Stimulated activated CD8-positive, alpha-beta memory T cell treated with anti-CD3 and anti-CD28 coated beads, Interleukin-2, amount 100 ng/mL, for 48 hours (primary cell): ENCODE measurements at places on chromosomes 12 and 14.

GRCh38 chr12:697481-697880, 34.2 kb upstream of the NINJ2 start:
- no peak for DNase-seq

DNA sequence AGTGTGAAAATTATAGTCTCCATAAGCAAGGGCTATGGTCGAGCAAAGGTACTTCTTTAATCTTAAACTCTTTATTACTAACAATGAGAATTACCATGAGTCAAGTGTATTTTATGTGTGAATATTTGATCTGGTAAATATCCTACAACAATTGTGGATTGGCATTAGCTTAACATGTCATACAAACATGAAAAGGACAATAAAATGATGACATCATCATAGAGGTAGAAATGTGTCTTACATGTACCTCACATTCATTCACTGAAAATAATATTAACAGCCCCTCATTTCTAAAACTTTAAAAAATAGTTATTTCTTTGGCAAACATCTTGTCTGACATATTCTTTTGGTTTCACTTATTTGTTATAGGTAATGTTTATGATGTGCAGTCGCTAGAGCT, 355.0 kb downstream of the NAV3 start:
- DNase-seq, result no peak

GRCh38 chr14:77377502-77377844, 294 bp downstream of the SAMD15 start:
- no peak for DNase-seq

DNA sequence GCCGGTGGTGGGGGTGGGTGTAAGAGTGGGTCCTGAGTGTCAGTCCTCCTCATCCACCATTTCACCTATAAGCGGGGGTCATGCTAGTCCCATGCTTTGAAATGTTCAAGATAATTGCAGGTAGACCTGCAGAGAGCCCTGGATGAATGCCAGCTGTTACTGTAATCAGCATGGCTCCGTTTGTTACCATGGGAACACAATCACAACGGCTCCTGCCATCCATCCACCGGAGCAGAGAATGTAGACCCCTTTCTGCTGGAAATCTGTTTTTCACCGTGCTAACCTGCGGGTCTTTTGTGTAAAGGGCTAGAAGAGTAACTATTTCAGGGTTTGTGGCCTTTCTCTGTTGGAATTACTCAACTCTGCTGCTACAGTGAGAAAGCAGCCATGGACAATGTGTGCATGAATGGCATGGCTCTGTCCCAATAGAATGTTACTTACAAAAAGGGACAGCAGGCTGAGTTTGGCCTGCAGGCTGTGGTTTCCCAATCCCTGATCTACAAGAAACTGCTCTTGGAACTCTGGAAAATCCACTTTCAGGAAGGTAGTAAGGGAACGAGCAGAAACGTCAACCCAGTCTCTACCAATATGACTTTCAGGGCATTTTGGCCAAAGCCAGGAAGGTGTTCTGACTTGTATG, 36.1 kb downstream of the KCTD10 start:
- no peak for DNase-seq

GRCh38 chr12:51686727-51687126, 95.7 kb downstream of the SCN8A start:
- no peak for DNase-seq

GRCh38 chr12:118633071-118633470, 256.7 kb downstream of the SUDS3 start:
- DNase-seq, result no peak

DNA sequence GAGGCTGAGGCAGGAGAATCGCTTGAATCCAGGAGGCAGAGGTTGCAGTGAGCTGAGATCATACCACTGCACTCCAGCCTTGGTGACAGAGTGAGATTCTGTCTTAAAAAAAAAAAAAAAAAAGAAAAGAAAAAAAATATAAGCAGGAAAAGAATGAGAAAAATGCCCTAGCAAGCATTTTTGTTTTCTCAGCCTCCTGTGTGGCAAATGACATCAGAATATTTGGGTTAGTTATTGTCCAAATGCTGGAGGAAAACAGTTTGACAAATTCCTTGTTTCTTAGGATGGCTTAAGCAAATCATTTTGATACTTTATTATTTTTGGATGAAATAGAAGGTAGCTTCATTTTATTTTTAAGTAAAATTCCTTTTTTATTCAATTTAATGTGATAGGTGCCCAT, 7.5 kb upstream of the PTPRR start:
- no peak for DNase-seq

DNA sequence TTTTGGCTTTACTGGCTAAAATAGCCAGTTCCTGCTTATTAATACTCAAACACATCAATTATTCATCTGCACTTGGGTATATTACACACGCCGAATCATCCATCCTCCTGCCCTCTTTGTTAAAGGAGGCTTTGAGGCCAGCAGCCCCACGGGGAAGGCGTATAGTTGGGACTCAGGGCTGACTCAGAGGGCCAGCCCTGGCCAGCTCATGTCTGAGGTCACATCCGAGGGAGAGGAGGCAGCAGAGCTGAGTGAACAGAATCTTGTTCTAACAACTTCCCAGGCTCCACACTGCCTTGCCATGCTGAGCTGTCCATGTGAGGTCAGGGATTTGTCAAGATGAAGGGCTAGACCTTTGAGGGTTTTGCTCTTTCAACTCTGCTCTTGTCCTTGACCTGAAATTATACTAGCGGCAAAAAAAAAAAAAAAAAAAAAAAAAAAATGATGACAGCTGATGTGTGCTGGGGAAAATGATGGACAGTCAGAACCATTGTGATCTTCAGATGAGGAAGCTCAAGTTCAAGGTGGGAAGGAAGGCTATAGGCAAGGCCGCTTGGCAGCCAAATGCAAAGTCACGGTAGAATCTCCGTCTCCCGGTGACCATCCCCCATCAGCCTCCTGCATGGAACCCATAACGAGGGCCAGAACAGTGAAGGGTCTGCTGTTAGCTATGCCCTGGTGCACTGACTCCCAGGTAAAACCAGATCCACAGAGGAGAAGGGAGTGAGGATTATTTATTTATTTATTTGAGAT, 12.5 kb upstream of the MARK3 start:
- DNase-seq, result peak; percentile 33

DNA sequence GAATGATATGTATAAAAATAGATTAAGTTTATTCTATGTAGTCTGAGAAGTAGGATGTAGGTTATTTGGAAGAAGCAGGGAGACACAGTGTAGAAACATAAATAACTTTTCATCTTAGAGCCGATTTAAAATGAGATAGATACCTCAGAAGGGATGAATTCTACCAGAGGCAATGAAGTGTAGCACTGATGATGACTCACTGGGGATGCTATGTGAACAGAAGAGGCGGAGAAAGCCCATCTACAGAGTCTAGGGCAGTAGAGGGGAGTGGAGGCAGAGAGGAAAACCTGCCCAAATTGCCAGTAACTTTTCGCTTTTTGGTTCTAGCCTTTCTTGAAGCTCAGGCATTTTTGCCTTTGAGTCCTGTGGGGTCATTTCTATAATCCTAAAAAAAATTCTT, 451.8 kb downstream of the ATP23 start:
- DNase-seq, result no peak

GRCh38 chr12:105986779-105987684, 151.7 kb downstream of the NUAK1 start:
- DNase-seq, result no peak

DNA sequence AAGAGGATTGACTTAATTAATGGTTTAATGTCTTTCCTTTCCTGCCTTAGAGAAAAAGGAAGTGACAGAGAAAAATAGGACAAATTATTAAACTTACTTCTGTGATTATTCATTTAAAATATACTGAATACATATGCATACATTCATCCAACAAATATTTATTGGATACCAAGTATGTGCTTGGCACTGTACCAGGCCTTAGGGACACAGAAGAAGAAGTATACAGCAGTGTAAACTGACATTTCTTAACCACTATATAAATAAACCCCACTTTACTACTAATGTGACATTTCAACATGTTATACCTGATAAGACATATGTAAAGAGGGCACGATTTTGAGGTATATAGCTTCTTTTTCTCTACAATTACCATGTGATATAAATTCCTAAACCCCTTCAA, 53.6 kb downstream of the ERO1A start:
- no peak for DNase-seq

- peak; percentile 93 for DNase-seq
Measured at GRCh38 chr12:124913474-124914391, 717 bp downstream of the UBC start.

DNA sequence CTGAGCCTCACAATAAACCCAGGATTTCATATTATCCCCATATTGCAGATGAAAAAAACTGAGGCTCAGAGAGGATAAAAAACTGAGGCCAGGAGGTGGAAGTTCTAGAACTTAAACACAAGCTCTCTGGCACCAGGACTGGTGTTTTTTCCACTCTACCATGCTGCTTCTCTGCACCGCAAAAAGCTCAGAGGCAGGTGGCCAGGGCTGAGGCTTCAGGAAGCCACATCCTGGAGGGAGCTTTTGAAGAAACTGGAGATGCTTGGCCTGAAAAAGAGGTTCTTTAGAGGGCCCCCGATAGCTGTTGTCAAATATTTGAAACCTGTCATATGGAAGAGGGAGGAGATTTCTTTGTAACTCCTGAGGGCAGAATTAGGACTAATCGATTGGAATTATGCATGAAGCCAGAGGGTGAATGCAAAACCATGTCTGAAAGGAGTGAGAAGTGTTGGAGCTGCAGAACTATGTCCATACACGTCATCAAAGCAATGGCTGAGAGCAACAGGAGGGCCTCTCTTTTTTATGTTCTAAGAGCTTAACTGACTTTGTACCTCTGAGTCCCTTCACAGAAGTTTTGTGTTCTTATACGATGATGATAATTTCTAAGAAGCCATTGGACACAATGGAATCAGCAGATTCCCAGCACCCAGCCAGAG, 448.6 kb downstream of the FUT8 start:
- DNase-seq, result no peak

- DNase-seq, result no peak
Measured at GRCh38 chr12:129659961-129660622, 243.7 kb downstream of the TMEM132D start.

GRCh38 chr12:103672401-103673119, 85.5 kb downstream of the STAB2 start:
- no peak for DNase-seq

- DNase-seq, result no peak
Measured at GRCh38 chr12:52667509-52667908, 12.7 kb downstream of the KRT1 start.

DNA sequence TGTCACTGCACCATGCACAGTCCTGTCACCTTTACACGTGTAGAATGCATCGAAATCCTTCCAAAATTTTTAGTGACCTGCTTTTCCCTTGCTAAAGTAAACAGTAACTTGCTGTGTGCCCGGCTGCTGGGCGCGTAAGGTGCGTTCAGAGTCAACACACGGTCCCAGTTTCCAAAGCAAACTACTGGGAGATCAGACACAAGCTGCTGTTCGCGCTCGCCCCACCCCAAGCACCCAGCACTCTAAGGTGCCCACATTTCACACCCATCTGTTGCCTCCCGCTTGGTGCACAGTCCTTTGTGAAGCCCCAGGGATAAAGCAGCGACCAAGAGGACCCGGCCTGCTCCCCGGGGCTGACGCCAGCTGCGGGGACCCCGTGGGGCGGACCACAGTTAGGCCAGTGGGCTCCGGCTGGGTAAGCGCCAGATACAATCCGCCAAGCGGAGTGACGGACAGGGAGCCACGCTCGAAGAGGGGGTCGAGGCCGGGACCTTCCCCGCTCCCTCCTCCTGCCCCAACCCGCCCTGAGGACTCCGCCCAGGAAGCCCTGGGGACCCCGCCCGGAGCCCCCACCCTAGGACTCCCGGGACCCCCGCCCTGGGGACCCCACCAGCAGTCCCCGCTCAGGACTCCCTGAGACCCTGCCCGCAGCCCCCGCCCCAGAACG, 633 bp downstream of the STX2 start:
- no peak for DNase-seq

DNA sequence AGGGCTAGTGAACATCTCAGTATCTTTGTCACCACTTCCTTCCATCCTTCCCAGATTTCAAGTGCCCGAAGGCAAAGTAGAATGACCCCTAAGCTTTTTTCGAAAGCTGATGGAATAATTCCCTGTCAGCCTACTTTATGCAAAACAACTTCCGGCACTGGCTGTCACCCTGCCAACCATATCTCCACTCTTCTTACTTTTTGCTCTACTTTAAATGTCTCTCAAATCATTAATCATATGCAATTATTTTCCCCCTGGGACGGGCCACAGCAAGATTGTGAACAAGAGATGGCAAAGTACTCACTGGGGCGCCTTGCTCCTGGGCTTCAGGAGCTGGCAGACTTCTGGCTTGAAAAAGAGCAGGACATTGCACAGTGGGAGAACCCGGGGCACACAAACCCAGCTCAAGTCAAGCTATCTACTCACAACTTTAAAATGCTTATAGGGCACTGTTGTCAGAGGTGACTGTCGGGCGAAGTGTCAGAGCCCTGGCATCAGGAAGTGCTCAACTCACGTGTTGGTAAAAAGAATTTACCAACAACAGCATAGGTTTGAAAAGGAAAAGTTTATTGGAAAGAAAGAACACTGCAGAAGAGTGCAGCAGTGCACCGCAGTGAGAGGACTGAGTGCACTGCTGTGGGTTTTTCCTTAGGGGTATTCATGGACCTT, 373.5 kb downstream of the PAWR start:
- DNase-seq, result no peak

GRCh38 chr14:90559811-90560492, 163.1 kb downstream of the CALM1 start:
- DNase-seq, result no peak

- DNase-seq, result no peak
Measured at GRCh38 chr14:102799684-102800562, 22.7 kb downstream of the TRAF3 start.

DNA sequence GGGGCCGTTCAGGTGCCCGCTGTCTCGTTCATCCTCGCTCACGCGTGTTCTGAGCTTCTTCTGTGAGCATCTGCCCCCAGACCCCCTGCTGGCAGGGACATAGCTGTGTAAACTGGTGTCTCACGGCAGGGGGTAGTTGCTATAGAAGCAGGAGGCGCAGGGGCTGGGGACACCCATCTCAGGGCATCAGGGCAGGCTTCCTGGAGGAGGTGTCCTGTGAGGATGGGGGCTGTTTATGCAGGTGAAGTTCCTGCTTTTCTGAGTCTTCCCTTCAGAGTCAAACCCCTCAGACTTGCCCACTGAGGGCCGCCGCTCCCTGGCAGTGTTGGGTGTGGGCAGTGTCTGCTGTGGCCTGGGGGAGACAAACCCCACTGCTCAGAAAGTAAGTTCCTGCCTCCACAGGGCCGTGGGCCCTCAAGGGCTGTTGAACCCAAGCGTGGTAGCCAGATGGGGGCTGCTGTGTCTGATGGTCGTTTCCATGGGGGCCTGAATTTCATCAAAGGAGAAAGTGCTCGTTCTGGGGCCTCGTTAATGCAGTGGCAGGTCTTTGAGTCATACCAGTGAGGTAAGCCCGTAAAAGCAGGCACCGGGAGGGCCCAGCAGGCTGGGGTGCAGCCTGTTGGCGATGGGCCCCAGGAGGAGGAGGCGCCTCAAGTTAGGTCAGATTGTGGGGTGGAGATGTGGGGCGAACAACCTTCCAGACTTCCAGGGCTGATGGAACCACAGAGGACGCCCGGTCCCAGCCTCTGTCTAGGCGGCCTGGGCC, 23.4 kb downstream of the KIF26A start:
- DNase-seq, result no peak

GRCh38 chr12:14841761-14842160, 1.6 kb downstream of the ART4 start:
- no peak for DNase-seq
